ENCODE measurements at places on chromosomes 1 and 21. TPM values are rescaled to one million over a fixed set of nuclear protein-coding genes. Genes with fewer than 3 reads are reported as not detected.

DNA sequence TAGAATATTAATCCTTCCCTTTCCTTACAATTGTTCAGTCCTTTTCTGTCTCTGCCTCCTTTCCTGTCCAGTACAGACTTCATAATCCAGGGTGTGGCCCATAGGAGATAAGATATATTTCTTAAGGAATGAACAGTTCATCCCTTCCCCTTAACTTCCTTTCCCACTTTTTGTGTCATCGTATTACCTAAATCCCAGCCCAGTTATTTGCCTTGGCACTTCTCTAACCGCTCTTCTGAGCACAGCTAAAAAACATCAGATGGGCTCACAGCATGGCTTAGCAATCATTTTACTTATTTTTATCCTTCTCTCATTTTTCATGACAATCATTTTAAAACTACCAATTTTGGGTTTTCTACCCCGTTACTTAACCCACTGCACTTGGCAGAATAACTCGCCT lies 39.6 kb downstream of the F3 start:
- DNase-seq: no peak

DNA sequence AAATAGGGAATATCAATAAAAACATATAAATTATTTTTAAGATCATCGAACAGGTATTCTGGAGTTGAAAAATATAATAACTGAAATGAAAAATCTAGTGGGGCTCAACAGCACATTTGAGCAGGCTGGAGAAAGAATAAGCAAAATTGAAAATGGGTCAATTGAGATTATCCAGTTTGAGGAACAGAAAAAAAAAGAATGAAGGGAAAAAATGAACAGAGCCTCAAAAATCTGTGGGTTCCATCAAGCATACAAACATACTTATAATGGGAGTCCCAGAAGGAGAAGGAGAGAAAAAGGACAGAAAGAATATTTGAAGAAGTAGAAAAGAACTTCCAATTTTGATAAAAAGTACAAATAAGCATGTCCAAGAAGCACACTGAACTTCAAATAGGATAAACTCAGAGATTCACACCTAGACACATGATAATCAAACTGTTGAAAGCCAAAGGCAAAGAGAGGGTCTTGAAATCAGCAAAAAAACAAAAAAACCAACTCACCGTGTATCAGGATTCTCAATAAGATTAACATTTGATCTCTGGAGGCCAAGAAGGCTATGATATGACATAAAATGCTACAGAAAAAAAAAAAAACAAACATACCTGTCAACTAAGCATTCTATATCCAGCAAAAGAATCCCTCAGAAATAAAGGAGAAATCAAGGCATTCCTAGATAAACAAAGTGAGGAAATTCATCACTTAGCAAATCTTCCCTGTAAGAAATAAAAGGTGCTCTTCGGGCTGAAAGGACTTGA lies 5.4 kb upstream of the COQ8A start:
- DNase-seq: no peak

DNA sequence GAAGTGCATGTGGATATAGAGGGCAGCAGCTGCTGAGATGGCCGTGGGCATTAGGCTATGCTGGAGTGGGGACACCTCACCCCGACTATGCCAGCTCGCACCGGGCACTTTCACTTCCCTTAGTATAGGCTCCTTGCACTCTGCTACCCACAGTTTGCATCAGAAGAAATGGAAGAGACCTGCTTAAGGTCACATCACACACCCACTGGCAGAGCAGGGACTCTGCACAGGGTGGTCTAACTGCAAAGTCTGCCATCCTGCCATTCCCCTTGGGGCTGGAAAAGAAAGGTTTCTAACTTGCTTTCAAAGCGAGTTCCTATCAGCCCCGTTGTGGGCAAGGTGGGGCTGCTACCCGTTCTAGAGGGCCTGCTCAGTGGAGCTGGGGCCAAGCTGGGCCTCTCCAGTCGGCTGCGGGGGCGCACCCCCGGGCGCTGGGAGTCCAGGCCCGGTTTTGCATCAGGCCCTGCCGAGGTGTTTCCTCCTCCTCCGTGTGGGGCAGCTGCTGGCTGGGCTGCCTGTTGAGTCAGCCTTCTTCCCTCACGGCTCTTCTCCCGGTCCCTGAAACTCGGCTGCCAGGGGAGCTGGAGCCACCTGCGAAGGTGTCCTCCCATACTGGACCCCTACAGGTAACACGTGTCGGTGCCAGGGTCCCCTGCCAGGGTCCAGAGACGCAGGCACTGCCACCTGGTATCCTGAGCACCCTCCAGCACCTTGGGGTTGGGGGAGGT lies at the start of gene SYTL1:
TSS of gene SYTL1 (plus strand) at position 498 of the 728 bp plus-strand sequence. CDS start 3,313 bp downstream, outside the sequence.
- peak; percentile 80 for DNase-seq

DNA sequence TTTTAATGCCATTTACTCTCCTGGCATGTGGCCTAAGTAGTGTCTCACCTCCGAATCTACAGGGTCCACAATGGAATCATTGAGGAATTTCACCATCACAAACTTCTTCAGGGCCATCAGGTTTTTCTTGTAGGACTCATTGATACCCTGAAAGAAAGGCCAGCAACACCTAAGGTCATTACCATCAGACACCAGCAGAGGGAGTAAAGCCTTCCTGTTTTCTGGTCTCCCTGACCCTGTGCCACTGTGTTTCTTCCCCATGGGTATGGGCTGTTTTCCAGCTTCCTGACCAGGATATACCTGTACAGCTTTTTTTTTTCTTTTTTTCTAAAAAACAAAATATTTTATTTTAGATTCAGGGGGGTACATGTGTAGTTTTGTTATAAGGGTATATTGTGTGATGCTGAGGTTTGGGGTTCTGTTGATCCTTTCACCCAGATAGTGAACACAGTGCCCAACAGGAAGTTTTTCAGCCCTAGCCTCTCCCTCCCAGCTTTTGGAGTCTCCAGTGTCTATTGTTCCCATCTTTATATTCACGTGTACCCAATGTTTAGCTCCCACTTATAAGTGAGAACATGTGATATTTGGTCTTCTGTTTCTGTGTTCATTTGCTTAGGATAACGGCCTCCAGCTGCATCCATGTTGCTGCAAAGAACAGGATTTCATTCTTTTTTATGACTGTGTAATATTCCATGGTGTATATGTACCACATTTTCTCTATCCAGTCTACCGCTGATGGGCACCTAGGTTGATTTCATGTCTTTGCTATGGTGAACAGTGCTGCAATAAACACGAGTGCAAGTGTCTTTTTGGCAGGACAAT lies 18.3 kb downstream of the PPT1 start:
- peak; percentile 69 for DNase-seq

DNA sequence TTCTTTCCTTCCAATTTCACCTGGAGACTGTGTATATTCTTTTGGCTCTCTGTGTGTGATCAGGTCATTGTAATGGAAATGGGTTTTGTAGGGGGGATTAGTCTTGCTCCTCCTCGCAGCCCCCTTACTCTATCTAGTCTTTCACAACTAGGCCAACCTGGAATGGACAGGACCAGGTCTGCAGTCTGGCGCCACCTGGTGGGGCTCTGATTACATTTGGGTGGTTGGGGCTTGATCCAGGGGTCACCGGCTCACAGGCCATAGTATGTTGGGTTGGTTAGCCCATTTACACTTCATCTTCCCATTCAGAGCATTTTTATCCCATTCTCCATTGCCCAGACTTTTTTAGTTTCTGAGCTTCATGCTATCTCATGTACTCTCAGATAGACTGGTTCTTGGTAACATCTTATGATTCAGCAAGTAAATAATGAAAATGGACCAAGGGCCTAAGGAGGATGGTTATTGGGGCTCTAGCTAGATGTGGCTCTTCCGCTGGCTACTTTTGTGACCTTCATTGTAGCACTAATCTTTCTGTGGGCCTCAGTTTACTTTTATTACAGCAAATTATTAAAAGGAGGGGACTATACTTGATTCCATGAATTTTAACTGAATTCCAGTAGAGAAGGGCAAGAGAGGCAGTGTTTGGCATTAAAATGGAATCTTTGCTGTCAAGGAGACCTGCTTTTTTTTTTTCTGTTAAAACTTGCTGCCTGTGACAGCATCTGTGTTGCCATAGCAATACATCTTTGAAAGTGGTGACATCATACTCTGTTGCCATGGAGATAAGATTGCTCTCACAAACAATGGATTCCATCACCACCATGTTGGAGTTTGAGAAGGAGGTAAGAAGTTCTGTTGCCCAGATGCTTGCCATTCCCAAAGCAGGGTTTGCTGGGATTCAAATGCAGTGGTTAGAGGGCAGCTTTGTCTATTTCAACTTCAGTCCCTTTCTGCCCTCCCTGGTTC lies 150.1 kb downstream of the PLXNA2 start:
- DNase-seq: peak; percentile 92

DNA sequence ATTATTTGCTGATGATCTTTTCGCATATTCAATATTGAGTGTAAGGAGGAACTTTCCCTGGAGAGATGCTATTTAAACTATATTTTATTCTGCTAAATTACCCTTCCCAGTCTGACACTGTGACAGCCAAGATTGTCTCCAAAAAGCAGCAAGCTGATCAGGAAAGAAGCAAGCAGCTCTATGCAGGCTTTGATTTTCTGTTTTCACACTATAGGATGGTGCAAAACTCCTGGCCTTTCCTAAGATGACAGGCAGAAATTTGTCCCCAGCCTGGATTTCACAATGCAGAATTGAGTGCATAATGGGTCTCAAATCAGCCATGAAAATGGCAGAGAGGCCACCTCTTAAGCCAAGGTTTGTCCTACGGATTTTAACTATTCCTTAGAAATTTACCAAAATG lies 1.1 kb downstream of the SGIP1 start:
- DNase-seq: no peak

DNA sequence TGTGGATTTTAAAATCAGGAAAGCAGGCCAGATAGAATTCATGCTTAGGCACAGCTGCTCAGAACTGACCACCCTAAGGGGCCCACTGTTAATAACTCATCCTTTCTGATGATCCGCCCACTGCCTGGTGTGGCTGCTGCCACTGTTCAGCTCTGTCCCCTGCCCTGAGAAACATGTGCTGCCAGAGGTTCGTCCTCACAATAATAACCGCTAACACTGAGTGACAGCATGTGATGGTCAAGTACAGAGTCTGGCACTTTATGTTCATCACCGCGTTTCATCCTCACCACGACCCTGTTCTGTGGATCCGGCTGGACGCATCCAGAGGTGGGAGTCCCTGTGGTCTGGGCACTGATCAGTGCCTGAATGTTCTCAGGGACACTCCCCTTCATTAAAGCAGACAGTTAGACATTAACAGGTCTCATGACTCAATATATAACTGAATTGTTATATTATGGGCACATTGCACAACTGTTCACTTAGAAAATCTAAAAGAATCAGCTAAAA lies 108.6 kb downstream of the SIM2 start:
- no peak for DNase-seq

- DNase-seq: no peak
These were observed 59.2 kb downstream of the WNT9A start for GRCh38 chr1:227888404-227889046.

- no peak for DNase-seq
These were observed 141.9 kb upstream of the CXADR start for GRCh38 chr21:17370916-17371315.

DNA sequence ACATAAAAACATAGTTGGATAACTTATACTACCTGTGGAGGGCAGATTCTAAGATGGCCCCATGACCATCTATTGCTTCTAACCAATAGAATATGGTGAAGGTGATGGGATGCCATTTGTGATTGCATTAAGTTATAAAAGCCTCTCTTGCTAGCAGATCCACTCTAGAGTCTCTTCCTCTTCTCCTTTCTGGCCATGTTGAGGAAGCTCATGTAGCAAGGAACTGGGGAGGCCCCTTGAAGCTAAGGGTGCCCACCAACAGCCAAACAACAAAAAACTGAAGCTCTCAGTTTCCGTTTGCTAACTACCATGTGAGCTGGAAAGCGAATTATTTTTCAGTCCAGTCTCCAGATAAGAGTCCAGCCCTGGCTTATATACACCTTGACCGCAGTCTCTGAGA lies 16.0 kb upstream of the AGO1 start:
- no peak for DNase-seq

GRCh38 chr1:50335036-50335435 lies 88.2 kb downstream of the DMRTA2 start:
- DNase-seq: no peak

DNA sequence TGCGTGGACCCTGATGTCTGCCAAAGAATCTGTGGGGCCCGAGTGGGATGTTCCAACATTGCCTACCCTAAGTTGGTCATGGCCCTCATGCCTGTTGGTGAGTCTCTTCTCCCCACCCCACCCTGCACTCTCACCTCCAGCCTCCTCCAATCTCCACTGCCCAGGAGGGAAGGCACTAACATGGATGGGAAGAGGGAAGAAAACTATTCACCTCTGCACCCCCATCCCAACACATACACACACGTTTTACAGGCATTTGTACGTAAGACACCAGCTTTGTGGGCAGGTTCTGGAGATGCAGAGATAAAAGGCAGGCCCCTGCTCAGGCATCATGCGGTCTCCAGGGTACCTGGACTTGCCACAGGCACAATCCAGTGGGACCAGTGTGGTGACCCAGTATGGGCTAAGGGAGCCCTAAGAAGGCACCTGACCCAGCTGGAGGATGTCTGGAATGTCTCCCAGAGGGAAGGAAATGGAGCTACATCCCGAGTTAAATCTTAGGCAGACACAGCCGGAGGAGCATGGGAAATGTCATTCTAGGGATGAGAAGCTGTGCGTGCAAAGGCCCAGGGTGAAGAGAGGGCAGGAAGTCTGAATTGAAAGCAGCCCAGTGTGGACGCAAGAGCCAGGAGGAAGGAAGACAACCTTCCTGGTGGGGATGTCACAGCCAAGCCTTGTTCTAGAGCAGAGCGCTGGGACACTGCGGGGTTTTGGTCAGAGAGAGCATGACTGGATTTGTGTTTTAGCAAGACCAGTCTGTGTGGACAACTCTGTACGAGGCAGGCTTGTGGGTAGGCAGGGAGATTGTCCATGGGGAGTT lies 11.4 kb downstream of the SLC5A9 start:
- no peak for DNase-seq

- DNase-seq: no peak
These were observed 222.3 kb downstream of the RHOU start for GRCh38 chr1:228957535-228957934.

DNA sequence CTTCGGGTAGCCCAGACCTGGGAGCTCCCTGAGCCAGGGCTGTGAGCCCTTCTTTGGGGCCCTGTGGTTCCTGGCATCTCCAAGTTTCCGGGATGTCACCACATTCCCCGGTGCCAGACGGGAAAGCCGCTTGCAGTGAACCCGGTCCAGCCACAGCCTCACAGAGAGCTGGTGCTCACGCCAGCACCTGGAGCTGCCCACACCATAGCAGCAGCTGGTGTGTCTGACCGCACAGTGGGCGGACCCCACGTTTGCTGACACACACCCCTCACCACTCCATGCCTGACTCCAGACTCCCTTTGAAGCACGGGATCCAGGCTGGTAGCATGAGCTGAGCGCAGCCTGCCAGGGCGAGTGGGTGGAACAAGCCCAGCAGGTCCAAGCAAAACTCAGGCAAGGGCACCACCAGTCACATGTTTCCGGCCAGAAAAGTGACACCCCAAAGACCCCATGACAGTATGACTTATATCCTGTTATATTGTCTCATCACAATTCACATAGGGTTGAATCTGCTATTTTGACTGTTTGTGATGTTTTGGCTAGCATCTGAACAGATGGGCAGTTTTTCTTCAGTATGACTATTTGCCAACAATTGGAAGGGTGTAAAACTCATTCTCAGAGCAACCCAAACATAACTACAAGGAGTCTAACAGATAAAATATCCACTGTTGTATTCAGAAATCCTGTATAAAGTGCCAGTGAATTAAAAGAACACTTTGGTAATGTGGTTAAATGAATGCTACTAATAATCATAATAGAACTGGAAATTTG lies 285.4 kb downstream of the SMYD3 start:
- DNase-seq: no peak

The NEK2 gene
- 93.3 TPM for total RNA-seq

The STUM gene
- 0.19 TPM for total RNA-seq

The DNAJC6 gene
- 13.0 TPM for total RNA-seq

Measured in neural progenitor cell (in vitro differentiated cells).